ENCODE measurements at places on chromosomes 12 and 14.

DNA sequence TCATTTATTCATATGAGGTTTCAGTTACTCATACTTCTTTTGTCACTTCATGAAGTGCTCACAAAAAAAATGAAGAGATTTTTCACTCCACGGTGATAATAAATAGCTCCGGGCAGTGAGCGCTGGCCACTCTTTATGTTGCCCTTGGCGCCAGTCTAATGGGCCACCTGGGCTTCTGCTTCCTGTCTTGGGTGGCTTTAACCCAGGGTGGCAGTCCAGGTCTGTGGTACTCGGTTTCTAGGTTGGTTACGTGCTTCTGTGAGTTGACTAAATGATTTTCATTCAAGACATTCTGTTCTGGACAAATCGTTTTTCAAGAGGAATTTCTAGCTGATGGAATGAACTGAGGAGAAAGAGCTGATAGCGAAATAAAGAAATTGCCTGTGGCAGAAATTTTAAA lies 34.6 kb upstream of the NID2 start:
- DNase-seq: no peak

DNA sequence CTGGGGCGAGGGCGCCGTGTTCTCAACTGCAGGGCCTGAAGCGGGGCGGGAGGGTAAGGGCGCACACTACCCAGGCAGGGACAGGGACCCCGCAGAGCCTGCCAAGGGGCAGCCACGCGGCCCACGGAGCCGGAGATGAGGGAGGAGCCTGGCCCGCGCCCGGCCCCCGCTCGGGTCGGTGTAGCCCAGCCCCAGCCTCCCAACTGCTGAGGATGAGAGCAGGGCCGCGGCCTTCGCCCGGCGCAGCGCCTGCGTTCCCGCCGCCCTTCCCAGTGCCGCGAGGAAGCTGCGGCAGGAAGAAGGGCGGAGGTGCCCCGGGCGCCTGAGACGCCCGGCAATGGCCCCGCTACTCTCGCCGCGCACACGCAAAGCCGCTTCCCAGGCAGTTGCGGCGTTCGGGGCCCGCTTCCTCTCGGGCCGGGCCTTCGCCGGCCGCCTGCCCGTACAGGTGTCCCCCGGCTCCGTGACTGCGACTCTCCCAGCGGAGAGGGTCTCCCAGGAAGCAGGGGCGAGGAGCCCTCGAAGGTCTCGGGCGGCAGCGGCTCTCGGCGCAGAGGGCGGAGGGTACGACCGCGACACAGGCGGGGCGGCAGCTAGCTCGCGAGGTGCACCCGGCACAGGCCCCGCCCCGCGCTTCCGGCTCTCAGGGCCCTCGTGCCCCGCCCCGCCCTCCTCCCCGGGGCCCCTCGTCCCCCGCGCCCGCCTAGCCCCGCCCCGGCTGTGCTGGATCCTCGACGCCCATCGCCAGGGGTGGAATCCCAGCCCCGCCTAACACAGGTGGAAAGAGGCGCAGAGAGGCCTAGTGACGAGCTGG lies 24.8 kb upstream of the YY1 start:
- DNase-seq: peak; percentile 89

GRCh38 chr14:52868911-52869618 lies 77.7 kb upstream of the GNPNAT1 start:
- DNase-seq: no peak

DNA sequence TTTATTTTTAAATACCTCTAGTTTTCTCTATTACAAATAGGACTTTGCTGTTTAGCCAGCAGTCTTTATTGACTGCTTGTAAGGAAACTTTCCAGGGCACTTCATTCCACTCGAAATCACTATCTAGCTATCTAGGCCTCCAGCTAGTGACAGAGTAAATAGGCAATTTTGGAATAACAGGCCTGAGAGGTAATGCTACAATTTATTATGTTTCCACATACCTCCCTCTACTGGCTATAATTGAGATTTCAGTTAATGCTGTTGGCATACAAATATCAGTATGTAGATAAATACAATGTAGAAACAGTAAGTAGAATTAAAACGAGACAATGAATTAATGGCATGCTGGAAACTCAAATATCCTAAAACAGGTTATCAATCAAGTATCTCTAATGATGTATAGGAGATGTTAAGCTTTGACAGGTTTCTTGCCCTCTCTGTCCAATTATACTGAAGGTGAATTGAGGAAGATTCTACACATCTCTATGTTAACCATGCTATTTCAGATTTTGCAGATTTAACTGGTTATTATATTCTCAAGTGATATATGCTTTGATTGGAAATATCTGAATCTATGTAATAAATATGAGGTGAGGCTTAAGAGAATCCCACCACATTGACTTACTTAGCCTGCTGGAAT lies 7.2 kb downstream of the DTD2 start:
- DNase-seq: no peak

DNA sequence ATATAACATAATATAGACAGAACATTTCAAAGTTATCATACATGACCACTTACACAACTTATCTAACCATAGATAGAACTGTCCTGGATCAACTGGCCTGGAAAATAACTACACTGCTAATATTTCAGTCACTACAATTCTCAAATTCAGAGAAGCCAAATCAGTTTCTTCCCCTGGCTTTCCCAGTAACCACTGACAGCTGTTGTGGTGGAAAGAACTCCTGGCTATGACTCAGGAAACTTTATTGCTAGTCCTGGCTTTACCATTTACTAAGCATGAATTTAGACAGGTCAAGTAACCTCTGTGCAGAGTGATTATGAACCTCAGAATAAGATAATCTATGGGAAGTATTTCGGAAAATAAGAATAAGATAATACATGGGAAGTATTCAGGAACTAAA lies 244.9 kb upstream of the DIO2 start:
- DNase-seq: no peak

DNA sequence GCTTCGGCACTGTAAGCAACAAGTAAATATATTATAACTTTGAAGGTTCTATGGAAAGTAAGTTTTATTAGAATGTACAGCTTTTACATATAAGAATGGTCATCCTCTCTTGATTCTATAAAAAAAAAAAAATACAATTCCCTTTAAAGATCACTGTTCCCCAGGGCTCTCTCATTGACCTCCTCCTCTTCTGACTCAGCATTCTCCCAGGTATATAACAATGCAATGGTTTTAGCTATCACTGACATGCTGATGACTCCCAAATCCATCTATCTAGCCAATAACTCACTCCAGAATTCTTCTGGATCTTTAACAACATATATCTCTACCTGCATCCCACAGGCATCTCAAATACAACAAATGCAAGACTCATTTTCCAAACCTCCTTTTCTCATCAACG lies 62.7 kb downstream of the EEA1 start:
- DNase-seq: no peak

- DNase-seq: no peak
Measured at GRCh38 chr14:75274899-75275569, 3.6 kb upstream of the FOS start.

DNA sequence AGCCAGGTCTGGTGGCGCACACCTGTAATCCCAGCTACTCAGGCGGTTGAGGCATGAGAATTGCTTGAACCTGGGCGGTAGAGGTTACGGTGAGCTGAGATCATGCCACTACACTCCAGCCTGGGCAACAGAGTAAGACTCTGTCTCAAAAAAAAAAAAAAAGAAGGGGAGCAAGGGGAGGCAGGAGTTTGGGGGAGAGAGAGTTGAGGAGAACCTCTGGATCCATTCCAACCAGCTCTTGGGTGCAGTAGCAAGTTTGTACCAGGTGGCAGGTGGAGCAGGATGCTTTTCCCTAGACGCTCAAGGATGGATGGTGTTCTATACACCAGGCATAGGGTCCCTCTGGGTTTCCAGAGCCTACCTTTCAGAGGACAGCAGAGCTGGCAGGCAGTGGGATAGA lies 1.9 kb downstream of the NFE2 start:
- no peak for DNase-seq

- DNase-seq: no peak
Measured at GRCh38 chr14:100271247-100271939, 32.4 kb downstream of the YY1 start.

DNA sequence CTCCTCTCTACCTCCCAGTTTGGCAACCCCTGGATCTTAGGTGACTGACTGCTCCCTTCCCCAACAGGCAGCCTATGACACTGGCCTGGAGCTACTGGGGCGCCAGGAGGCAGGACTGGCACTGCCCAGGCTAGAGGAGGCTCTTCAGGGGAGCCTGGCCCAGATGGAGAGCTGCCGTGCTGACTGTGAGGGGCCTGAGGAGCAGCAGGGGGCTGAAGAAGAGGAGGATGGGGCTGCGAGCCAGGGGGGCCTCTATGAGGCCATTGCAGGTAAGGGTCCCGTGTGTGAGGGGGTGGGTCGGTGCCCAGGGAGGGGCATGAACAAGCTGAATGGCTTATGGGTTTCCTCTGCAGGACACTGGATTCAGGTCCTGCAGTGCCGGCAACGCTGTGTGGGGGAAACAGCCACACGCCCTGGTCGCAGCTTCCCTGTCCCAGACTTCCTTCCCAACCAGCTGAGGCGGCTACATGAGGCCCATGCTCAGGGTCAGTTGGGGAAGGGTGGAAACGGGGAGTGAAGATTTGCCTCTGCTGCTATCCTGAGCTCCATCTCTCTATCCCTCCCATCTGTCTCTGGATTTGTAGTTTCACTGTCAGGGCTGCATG lies 2.2 kb downstream of the P3H3 start:
- DNase-seq: no peak

DNA sequence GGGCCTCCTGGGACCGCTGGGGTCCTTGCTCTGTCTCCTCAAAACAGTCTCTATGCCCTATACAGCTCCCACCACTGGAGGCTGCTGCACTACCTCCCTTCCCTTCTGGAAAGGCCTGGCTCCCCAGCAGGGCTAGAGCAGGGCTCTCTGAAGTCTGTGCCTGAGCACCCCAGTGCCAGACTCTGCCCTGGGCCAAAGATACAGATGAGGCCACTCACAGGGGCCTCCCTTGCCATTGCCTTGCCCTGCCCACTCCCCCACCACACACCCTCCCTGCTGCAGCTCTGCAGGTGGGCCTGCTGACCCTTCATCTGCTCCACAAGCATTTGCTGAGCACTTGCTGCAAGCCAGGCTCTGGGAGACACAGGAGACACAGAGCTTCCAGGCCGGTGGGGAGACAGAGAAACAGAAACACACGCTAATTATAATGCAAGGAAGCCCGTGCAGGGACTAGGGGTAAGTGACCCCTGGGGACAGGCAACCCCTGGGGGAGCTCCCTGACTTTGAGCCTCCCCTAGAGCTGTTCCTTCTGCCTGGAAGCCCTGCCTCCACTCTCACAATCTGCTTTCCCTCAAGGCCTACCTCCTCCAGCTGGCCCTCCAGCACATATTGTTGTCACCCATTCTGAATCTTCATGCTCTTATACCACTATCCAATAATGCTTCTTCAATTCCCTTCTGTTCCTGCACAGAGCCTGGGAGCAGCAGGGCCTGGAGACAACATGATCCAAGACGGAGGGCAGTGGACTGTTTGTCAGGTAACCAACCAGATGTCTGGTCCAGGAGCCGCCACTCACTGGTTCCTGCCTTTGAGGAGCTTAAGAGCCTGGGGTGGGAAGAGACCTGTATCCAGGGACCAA lies 32.6 kb upstream of the PNMA1 start:
- no peak for DNase-seq

GRCh38 chr14:102798926-102799325 lies 21.7 kb downstream of the TRAF3 start:
- no peak for DNase-seq

DNA sequence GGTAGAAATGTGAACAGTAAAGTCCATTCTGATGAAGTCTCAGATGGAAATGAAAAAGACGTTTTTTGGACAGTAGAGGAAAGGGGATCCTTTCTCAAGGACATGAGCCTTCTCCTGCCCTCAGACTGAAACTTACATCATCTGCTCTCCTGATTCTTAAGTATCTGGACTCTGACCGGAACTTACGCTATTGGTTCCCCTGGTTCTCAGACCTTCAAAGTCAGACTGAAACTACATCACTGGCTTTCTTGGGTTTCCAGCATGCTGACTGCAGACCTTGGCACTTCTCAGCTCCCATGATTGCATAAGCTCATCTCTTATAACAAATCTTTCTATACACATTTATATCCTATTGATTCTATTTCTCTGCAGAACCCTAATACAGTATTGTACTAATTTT lies 291.0 kb downstream of the SNAPC1 start:
- peak; percentile 11 for DNase-seq

DNA sequence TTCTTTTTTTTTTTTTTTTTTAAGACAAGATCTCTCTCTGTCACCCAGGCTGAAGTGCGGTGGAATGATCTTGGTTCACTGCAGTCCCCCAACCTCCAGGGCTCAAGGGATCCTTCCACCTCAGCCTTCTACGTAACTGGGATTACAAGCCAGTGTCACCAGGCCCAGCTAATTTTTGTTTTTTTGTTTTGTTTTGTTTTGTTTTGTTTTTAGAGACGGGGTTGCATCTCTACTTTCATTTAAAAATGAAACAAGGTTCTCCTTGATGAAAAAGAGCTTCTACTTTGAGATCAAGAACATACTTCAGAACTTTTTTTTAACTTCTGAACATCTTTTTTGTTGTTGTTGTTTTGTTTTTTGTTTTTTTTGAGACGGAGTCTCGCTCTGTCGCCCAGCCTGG lies 121.7 kb upstream of the PRB2 start:
- no peak for DNase-seq

DNA sequence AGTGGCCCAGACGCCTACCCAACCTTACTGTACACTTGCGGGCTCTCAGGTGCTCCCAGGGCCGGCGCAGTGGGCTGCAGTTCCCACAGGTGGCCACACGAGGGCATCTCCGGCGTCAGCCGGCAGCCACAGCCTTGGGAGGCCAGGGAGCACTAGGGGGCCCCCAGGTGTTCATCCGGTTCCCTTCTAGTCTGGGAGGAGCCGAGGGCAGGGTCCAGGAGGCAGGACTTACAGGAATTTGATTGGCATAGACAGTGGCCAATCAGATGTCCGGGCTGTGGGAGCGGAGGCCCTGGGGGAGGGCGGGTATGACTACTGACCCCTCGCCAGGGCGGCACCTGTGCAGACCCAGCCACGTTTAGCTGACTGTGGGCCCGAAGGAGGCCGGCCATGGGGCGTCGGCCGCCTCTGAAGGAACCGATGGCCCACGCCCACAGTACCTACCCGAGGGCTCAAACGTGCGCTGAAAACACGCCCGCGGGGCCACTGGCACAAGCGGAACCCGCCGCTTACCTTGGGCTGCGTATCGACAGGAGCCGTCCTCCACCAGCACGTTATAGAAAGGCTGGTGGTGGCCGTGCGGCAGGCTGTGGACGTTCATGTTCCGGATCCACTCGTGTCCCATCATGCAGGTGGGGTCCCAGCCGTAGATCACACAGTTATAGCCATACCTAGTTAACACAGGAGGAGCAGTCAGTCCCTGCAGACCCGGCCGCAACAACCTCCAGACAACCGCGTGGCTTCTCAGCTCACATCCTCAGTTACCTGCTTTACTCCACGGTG lies 34.8 kb downstream of the FBXO21 start:
- DNase-seq: peak; percentile 56

GRCh38 chr12:48764521-48764920 lies 24.4 kb downstream of the ADCY6 start:
- no peak for DNase-seq

DNA sequence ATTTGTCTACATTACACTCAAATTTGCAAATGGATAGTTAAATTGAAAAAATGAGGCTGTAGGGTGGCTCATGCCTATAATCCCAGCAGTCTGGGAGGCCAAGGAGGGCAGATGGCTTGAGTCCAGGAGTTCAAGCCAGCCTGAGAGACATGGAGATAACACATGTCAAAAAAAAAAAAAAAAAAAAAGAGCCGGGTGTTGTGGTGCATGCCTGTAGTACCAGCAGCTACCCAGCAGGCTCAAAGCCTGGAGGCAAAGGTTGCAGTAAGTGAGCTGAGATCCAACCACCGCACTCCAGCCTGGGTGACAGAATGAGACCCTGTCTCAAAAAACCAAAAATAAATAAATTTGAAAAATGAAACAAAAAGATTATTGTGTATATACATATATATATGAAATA lies 119.9 kb upstream of the MGAT4C start:
- no peak for DNase-seq

Measured in GM18507 (cell line).